Calu3 (cell line): ENCODE measurements at places on chromosomes 1 and 21.

DNA sequence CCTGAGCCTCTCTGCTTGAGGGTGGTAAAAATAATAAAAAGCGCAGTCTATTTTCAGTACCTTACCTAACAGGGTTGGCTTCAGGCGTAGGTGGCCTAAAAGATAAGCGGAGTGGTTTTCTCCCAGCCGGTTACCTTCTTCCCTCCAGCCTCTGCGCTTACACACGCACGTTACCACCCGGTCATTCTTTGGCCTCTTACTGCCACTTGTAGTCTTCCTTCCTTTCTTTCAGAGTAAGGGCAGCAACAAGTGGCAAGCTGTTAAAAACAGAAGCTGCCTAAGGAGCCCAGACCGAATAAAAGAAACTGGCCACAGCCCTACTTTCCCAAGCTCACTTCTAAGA, 35.4 kb downstream of the CLCA1 start:
- no peak for DNase-seq

DNA sequence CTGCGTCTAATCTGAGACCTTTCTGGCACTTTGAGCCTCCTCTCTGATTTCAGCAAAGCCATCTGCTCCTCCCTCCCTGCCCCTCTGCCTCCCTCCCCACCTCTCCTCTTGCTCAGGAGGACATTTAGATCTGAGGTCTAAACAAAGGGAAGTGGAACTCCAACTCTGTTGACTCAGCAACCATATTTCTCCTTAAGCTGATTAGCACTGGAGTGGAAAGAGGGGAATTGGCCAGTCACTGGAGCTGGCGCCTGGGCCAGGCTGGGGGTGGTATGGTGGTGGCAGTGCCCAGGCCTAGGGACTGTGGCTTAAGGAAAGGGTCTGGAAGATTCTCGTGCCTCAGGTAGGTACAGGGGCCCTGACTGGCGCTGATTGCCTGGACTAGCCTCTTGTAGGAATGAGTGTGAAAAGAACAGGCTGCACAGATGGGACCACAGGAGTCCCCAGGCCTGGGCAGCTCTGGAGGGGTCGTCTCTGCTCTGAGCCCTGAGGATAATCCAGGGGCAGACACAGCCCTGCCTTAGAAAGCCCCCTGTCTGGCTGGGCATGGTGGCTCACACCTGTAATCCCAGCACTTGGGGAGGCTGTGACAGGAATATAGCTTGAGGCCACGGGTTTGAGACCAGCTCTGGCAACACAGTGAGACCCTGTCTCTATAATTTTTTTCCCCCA, 11.9 kb downstream of the SH2D2A start:
- no peak for DNase-seq

DNA sequence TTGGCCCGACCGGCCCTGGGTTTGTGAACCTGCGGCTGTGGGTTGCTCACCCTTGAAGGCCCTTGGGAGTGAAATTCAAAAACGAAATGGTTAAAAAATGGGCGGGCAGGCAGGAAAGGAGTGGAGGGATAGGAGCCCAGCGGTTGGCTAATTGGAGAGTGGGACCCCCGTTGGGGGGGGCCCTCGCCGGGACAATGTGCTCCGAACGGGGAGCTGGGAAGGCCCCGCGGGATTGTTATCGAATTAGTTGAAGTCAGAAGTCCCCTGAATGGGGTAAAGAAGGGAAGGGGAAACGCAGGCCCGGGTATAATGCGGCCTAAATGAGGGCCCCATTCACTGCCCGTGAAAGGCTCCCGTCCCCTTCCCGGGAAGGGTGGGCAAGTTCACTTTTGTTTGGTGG, 135.7 kb downstream of the PRDM16 start:
- no peak for DNase-seq

DNA sequence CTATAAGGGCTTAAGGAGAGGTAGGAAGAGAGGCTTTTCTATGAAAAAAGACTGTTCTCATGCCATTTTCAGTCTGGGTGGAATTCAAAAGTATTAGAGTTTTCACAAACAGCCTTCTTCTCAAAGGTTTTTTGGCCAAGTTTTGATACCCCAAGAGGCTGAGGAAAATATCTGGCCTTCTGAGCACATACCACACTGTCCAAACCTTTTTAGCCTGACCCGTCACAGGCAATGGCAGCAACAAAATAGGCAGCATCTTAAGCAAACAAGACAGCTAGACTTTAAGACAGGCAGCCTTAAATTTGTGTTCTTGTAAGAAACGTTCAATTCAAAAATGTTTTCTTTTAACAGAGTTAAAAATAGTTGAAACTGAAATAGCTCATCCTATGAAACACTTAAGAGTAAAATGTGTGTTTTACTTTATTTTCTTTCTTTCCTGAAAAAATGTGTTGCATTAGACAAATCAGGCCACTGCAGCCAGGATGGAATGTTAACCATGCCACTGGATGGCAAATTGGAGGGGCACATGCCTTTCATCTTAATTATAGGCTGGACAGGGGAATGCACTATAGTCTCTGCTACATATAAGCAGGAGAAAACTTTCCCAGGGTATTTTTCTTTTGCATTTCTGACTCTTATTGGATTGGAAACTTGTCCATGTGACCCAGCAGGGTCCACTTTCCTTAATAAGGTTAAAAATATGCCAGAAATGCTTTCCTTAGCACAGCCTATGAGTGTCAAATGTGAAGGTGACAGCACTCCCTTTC, 315.0 kb downstream of the TGFB2 start:
- DNase-seq = no peak

- no peak for DNase-seq
These were observed 101.1 kb upstream of the ERRFI1 start for GRCh38 chr1:8127171-8127641.

DNA sequence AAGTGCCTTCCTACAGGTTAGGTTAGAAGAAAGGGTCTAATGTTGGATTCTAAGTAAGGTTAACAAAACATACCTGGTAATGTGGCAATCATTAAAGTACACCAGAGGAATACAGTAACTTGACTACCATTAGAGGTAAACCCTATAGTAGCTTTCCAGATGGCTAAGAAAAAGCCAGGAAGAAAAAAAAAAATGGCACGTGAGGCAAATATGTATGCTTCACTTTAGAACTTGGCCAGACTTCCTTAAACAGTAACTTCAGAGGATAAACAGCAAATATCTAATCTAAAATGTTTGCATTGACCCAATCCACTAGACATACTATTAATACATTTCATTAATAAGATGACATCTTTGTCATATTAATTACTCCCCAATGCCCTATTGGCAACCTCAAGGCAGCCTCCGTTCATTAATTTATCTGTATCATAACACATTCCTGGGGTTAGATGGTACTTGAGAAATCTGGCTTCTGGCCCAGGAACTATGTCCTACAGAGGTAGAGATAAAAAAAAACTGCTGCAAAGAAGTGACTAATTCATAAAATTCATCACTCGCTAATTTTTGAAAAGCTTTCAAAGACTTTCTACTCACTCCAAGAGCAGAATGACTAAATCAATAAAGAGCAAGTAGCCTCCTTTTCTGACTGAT, 5.8 kb downstream of the DCAF8 start:
- DNase-seq = peak; percentile 10

- DNase-seq = no peak
These were observed 188.4 kb downstream of the BACH1 start for GRCh38 chr21:29487154-29487553.

GRCh38 chr1:30373471-30374399, 349.6 kb downstream of the MATN1 start:
- DNase-seq = no peak

DNA sequence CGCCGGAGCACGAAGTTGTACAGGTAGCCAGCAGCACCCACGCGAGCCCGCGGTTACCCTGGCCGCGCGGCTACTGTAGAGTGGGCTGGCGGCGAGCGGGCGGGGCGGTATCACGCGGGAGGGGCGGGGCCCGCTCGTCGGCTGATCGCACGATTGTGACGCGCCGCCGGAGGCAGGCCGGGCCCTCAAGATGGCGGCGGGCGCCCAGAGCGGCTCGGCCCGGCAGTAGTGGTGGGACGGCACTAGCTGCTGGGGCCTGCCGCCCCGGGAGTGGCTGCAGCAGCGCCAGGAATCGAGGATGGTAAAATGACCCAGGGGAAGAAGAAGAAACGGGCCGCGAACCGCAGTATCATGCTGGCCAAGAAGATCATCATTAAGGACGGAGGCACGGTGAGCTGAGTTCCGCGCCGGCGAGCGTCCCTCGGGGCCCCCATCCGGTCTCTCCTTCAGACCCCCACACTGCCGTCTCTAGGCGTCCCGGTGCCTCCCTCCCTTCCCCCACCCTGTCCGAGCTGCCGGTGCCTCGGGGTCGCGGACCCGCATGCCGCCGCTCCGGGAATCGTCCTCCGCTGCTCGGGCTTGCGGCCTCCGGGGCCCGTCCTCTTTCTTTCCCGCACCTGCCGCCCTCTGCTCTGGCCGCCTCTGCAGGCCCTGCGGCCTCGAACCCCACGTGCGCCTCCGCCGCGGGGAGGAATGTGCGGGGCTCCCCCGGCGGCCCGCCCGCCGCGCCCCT, 68.3 kb downstream of the SLC35A3 start:
- DNase-seq = peak; percentile 85

DNA sequence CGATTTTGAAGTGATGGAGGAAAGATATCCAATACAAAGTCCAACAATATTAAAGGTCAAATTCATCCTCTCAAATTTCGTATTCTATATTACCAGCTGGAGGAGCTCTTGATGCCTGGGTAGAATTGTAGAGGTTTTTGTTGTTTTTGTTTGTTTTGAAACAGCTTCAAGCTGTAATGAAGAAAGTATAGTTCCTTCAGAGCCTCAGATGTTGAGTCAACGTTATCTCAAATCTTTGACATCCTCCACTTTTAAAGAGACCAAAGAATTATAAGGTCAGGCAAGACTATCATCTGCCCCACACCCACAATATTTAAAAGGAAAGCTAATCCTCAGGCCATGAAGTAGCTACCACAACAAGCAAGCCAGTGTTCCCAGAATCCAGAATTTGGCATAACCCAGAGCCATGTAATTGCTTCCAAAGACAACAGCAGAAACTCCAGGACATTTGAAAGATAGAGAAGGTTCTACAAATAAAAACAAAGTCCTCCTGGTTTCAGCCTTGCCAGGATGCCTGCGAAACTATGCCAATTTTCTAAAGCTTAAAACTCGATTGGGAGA, 24.9 kb downstream of the VAV3 start:
- no peak for DNase-seq
